ENCODE measurements at places on chromosomes 6 and 20.

DNA sequence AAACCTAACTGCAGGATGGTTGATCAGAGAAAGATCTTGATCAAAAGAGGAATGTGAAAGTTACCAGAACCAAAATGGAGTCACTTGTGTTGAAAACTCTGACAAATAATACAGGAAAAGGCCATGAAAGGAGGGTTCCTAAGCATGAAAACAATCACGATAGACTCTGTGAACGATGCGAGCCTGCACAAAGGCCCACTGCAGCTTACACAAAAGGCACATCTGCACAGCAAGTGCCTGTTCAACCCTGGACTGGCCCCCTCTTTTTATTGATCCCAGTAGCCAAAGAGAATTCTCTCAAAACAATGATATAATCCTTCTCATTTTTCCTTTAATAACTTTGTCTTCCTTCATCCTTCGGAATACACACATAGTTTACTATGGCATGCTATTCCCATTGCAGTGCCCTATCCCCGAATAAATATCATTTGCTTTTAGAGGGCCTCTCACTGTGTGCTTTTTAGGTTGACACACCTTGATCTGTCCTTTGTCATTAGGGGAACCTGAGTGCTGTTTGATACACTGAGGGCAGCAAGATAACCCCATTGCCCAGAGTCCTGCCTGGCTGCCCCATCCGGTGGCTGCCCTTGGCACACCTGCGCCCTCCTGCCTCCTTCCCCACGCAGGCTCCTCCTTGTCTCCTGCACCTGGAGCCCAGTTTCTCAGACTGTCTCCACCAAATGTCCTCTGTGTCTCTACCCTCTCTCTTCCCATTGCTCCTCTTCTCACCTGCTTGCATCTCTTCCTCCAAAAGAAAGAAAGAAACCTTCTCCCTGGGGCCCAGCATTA lies 98.3 kb upstream of the FRMD1 start:
- DNase-seq = no peak

- DNase-seq = no peak
These were observed 67.9 kb upstream of the GATA5 start for GRCh38 chr20:62543470-62544302.

DNA sequence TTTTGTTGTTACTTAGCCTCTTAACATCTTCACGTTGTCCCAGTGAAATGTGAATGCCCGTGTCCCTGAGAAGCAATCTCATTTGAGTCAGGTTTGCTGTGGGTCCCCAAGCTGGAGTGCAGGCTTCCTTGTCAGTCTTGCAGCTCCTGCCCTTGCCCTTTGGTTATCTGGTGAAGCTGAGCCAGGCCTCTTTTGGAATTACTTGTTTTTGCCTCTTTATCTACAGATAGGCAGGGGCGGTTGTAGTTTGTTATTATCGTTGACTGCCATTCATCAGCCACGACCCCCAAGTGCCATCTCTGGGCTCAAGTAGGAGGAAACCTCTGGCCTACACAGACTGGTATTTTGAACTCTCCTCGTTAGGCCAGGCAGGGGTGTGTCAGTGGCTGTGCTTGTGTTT lies 2.2 kb downstream of the TMEM14C start:
- DNase-seq = no peak

- DNase-seq = peak; percentile 89
These were observed 2.7 kb upstream of the C6orf62 start for GRCh38 chr6:24721461-24722215.

GRCh38 chr6:22673474-22673873 lies 104.1 kb downstream of the HDGFL1 start:
- no peak for DNase-seq

GRCh38 chr20:24136659-24137246 lies 148.2 kb upstream of the GGTLC1 start:
- no peak for DNase-seq

DNA sequence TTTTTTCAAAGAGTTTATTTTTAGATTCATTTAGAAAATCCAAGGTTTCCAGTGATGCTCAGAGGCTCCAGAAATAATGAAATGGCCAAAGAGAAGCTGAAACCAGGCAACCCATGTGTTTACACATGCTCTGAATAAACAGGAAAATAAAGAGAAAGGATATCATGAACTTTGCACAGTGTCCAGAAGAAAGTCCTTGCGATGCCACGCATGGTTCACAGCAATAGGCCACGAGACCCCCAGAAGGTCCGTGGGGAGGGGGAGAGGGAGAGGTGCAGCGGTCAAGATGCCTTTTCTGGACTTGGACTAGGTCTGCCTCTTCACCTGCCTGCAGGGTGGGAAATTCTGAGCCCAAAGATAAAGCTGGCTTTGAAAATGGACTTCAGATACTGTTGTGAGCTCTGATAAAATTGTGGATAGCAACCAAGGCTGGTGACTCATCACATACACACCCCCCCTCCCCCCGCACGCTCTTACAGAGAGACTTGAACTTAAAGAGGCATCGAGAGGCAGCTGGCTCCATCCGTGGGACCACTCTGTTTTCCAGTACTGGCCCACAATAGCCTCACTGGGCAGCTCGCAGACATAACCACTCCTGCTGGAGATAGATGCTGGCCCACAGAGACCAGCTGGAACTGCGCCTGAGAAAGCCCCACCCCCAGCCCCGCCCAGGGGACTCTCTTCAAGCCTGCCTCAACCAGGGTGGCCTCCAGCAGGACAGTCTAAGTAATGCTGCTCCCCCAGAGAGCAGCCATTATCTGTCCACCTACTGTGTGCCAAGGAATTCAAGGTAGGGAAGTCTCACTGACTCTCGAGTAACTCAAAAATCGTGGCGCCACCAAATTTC lies 21.2 kb upstream of the NFATC2 start:
- no peak for DNase-seq

- no peak for DNase-seq
These were observed 150.4 kb upstream of the CCN2 start for GRCh38 chr6:132101535-132101934.

DNA sequence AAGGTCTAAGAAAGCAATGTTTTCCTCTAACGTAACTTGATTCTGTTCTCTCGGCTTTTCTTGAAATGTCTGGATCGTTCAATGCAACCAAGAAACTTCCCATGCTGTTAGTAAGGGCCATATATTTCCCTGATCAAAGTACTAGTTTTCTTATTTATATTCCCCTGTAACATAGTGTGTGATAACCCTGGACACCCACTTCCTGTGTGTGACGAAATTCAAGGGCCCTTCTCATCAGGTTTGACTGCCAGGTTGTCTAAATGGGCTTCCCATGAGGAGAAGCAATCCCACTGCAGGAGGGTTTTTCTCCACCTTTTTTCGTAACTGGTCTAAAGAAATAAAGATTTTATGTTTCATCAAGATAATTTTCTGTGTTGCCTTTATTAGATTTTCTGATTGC lies 102.6 kb upstream of the RPS6KA2 start:
- DNase-seq = no peak

DNA sequence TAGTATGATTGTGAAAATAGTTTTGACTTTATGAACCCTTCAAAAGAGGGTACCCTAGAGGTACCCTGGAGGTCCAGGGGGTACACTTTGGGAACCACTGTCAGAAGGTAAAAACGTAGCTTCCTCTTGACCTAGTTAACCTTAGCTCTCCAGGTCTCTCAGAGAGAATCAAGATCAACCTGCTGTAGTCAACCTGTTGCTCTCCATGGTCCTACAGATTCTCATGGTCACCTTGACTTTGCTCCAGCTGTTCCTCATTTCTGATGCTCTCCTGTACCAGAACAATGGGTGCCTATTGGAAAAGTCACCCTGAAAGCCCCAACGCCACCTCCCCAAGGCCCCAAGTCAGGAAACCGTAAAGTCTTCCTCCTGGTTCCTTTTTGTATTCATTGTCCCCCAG lies 294.4 kb upstream of the CDH4 start:
- DNase-seq = no peak

GRCh38 chr6:53273370-53273769 lies 75.4 kb downstream of the ELOVL5 start:
- DNase-seq = no peak

DNA sequence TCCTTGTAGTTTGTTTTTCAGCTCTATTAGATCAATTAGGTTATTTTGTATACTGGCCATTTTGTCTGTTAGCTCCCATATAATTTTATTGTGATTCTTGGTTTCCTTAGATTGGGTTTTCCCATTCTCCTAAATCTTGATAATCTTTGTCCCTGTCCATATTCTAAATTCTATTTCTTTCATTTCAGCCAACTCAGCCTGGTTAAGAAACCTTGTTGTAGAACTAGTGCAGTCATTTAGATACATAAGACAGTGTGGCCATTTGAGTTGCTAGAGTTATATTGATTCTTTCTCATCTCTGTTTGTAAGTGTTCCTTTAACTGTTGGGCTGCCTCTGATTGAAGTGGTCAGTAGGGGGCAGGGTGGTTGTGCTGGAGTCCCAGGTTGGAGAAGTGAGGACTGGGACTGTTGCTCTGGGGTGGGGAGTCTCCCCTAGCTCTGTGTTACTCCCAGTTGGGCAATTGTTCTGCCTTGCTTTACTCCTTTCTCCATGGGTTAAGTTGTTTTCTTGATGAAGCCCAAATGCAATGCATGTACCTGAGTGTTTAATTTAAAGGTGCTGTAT lies 98.8 kb upstream of the NRN1 start:
- no peak for DNase-seq

DNA sequence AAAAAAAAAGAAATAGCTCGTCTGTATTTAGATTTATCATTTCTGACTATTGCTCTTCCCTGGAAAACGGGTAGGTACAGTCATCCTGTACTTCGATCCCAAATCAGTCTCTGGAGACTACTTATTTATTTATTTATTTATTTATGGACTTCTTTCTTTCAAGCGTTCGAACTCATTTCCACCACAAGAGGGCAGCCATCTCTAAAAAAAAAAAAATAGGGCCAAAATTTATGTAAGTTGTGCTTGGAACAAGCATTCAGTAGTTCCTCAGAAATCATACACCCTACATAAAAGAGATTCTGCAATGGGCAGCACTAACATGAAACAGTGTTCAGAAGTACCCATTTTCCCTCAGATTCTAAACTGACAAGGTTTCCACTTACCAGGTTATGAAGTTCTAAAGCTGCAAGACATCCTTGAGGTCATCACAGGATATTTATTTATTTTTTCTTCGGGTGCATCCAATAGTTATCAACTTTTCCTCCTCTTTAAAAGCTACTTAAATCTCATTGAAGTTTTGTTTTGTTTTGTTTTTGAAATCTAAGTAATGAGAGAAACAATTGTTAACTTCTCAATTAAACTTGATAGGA lies 1.9 kb upstream of the BMP2 start:
- no peak for DNase-seq

DNA sequence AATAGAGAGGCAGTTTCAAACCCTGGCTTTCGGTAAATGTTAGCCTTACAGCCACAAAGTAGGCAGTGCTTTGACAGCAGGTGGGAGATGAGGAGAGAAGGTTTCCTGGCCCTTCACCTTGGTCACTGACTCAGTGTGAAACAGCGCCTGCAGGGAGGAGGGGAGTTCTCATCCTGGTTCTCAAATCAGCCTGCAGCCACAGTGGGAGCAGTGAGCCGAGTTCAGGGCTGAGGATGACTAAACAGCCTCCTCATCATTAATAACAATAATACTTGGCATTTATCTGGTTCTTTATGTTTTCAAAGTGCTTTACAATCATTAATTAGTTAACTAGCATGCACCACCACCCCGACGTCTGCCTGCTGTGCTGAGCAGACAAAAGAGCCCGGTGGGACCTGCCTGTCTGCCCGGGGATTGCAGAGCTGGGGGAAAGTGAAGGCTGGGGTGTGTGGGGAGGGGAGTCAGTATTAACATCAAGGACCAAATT lies 59.6 kb downstream of the PRDM1 start:
- DNase-seq = no peak

- DNase-seq = no peak
These were observed 71.2 kb downstream of the TIAM2 start for GRCh38 chr6:155066361-155066760.

DNA sequence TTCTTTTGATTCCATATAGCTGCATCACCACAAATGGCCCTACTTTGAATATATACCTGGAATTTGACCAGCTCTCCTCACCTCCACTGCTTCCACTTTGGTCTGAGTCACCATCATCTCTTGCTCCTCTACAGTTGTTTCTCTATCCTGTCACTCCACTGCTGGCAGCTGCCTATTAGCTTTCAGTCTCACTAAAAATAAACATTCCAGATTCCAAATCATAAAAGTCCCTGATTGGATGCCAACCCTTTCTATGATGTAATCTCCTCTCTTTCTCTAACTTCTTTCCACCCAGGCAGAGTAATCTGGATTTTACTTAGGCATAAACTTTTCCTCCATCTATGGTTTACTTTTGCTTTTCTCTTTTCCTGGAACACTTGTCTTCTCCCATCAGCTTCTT lies 49.1 kb downstream of the RFPL4B start:
- no peak for DNase-seq

DNA sequence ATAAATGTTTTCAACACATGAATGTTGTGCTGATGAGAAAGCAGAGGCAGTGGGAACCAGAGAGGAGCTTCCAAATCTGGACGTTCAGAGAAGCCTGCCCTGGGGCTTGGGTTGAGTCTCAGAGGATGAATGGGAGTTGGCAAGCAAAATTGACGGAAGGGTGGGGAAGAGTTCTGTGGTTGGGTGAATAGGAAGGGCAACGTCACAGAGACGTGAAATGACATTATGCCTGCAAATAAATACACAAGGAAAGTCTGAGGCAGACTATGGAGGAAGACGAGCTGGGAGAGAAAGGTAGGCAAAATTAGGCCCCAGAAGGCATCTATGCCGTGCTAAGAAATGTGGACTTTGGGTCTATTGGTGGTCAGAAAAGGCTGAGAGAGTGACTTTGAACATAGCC lies 25.2 kb upstream of the SGK1 start:
- no peak for DNase-seq

DNA sequence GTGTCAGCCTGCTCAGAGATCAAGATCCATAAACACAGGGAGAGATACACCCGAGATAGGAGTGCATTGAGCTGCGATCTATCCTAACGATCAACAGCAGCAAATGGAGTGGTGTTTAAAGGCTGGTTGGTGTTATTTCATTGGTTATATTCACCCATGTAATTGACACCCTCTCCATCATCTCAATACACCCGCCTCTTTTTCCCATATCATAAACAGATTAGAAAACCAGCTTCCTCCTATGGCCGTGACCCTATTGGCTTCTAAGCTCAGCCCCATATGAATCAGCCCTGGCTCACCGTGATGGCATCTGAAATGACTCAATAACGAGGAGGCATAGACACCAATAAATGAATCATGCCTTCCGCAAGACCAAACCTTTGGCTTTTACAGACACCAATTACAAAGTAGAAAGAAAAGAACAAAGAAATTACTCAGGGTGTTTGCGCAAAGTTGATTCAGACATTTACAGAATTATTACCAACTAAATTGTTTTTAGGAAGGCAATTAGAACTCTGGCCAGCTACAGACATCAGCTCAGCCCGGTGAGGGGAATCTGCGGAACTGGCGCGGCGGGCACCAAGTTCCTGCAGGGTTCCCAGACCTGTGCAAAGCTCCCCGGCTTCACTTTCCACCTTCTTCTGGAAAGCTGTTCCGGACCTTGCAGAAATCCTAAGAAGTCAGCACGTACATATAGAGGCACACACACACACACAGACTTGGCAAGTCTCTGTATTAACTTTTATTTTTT lies 11.5 kb downstream of the PMEPA1 start:
- DNase-seq = no peak

DNA sequence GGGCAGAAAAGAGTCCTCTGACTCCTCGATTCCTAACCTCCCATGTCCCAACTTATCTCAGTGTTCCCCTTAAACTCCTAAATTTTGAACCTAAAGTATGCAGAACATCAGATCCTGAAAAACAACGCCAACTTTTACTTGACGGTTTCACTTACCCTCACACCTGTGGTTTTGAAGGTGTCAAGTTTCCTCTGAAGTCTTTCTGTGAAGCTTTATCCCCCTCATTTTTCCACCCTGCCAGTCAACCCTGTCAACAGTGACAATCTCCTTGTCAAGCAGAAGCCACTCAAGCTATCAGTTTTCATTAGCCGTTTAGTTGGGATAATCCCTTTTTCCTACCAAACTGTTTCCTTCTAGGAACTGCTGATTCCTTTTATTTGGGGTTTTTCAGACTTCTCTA lies 245.4 kb upstream of the PREP start:
- no peak for DNase-seq
